ENCODE measurements at places on chromosomes 5 and 9.
A peak's percentile ranks its signal among the peaks of the same experiment; 100 is the strongest.

DNA sequence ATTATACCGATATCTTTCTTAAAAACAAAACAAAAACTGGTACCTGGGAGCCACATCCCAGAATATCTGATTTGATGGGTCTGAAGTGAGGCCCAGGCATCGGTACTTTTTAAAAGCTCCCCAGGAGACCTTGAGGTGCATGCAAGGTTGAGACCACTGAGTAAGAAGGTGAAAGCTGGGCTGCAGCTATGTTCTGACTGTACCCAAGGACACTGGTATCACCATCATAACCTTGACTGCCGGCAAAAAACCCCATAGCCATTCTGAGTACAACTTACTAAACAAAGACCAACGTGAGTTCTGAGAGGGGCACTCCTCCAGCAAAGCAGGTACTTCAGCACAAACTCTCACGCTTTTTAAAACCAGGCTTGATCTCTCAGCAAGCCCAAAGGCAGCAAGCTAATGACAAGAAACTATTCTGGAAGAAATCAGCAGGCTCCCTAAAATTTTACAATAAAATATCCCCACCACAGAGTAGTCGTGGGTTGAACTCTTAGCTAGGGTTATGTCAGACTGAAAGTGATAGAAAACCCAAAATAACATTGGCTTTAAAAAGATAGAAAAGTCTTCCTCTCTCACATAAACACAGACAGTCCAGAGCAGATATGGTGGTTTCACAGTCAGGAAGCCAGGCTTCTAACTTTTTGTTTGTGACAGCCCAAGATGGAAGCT, 263.9 kb downstream of the SAXO1 start:
- no peak for DNase-seq

DNA sequence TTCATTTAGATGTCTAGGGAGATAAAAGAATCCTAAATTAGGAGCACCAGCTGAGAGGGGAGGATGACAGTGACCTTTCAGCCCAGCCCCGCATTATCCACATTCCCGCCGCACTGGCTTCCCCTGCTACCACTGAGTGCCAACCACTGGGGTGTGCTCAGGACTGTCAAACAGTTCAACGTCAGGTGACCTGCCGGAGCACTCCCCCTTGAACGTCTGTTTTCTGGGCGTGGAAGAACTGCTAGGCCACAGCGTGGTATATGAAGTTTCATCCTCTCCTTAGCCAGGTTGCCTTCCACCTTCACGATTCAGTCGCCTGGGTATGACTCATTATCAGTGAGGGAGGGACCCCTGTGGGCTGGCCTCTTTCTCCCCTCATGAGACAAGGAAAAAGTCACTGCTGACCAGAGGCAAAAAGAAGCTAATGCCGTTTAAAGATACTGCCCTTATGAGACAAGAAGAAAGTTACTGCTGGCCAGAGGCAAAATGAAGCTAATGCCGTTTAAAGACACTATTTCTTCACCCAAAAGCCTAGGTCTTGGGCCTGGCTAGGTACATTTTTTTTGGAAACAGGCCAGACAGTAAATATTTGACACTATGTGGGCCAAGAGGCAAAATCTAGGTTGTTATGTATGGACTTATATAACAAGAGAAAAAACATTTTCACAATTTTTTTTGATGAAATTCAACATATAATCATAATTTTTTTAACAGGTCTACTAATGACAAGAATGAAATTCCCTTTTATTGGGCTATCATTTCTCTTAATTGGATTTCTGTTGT, 4.6 kb downstream of the NMRK1 start:
- peak; percentile 70 for DNase-seq

DNA sequence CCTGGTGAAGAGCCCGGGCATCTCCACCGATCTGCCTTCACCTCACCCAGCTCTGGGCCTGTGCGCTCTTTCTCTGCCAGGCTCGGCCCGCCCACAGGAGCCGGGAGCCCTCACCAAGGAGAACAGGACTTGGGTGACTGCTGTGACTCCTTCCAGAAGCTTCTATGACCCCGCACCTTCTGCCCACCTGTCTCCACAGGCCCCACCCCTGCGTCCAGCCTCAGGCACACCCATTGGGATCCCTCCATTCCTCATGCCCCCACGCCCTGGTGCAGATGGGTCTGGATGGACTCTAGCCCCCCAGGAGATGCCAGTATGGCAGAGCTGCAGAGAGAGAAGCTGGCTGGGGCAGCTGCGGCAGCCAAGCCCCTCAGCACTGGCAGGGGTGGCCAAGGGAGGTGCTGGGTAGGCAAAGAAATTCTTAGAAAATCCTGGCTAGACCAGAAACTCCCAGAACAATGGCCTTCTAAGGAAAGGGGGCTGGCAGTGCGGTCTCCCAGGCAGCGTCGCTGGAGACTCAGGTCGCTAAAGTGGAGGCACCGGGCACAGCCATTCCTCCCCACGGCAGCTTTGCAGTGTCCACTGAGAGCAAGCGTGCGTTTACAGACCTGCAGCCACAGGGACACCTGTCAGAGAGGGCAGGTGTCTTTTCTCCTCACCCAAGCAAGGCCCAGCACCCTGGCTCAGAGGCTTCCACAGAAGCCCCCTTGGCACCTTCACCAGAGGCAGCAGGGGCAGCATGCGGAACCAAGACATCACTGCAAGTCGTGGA, 17.3 kb downstream of the LPCAT1 start:
- DNase-seq: no peak

GRCh38 chr9:35618854-35619799, 914 bp upstream of the CD72 start:
- DNase-seq: no peak

DNA sequence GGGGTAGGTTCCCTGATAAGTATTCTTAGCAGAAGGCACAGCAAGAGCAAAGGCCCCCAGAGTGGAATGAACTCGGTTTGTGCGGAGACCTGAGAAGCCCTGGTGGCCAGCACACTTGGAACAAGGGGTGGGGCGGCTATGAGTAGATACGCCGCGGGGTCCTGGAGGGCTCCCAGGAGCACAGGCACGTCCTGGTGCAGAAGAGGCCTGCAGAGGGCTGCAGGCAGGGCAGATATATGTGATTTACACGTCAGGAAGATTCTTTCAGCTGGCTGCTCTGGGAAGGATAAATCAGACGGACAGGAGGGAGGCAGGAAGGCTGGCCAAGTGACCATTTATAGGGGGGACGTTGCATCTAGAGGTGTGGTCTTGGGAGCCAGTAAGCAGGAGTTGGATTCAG, 70.2 kb upstream of the ATG10 start:
- DNase-seq: no peak

DNA sequence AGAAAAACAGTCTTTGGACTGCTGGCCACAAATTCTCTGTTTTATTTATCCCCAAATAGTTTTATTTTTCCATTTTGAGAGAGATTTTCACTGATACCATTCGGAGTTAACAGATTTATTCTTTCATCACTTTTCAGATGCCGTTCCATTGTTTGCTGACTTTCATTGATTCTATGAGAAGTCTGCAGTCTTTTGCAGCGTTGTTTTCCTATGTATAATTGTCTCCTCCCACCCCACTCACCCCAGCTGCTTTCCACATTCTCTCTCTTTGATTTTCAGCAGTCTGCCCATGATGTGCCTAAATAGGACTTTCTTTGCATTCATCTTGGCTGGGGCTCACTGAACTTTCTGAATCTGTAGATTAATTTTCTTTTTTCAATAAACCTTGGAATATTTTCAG, 107.6 kb downstream of the C9orf50 start:
- no peak for DNase-seq

DNA sequence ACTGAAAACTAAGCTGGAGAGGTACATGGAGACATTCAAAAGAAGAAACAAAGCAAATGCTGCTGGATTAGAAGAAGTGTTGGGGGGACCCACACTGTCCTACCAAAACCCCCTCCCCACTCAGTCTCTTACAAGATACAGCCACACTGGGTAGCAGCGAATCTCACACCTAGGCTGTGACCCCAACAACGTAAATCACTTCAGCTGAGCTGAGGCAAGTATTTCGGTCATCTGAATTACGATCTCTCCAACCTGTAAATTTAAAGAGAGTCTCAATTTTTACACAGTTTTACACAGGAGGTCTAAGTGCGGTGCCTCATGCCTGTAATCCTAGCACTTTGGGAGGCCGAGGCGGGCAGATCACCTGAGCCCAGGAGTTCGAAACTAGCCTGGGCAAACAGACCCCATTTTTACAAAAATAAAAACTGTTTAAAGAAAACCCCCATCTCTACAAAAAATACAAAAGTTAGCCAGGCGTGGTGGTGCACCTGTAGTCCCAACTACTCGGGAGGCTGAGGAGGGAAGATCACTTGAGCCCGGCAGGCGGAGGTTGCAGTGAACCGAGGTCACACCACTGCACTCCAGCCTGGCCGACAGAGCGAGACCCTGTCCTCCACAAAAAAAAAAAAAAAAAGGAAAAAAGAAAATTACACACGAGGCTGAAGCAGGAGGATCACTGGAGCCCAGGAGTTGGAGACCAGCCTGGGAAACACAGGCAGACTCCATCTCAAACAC, 3.4 kb downstream of the CAMSAP1 start:
- no peak for DNase-seq

DNA sequence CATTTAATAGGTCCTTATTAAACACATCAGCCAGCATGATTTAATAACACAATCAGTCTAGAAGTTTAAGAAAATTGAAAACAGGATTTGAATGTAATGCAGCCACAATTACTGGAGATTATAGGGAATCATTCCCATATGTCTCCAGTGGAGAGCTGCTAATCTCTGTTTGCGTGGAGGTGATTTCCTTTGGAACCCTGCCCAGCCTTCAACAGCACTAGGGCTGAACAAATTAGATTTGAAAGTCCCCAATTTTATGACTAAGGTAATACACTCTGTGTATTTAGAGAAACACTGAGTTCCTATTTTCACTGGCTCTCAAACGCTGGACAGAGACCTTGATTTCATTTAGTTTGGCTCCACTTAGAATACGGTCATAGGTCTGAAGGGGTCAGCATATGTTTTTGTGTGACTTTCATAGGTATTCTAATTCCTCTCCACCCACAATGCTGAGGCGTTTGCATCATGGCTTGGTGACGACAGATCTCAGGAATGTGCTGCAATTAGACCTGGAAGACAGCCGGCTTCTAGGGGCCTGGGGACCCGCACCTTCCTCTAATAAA, 508.3 kb downstream of the EBF1 start:
- DNase-seq: no peak

DNA sequence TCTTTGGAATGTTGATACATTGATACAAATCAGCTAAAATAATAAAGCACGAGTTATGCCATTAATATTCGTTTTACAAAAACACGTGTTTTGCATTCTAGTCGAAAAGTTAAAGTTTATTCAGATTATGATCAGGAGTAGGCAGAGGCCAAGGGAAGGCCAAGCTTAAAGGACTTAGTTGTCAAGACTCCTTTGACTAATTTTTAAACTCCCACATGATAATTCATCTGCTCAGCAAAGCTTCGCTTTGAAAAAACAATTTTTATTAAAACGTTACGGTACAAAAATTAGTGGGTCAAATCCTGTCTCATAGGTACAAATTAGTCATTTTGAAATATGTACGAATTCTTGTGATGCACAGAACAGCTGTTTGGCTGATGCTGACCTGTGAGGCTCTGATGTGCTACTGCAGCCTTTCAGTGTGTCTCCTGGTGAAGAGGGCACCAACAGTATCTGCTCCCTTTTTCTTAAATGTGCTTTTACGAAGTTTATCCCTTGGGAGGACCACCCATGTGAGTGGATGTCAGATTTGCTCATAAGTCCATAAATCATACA, 23.0 kb upstream of the NR3C1 start:
- DNase-seq: no peak

- DNase-seq: no peak
Observed at GRCh38 chr9:91395553-91396471, 27.8 kb downstream of the NFIL3 start.

- DNase-seq: no peak
Observed at GRCh38 chr5:159891371-159891770, 24.9 kb upstream of the ADRA1B start.

DNA sequence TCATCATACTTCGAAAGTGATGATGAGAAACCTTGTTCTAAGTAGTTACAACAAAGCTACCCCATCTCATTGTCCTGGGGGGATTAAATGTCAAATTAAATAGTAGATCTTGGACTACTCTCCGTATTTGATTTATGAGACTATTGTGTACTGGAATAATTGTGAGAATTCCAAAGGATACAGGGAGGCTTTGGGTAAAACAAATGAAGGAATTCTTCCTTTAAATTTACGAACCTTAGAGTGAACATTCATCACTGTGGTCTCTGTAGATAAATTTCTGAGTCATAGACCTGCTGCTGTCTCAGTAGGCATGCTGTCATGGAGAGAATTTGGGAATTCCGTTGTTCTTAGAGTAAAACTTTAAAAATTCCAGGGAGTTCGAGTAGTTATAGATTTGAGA, 836.2 kb downstream of the DNAH5 start:
- DNase-seq: no peak

GRCh38 chr9:127965953-127966352, 14.8 kb downstream of the EEIG1 start:
- DNase-seq: no peak

- peak; percentile 53 for DNase-seq
Observed at GRCh38 chr5:157266286-157267007, 524 bp downstream of the CYFIP2 start.

DNA sequence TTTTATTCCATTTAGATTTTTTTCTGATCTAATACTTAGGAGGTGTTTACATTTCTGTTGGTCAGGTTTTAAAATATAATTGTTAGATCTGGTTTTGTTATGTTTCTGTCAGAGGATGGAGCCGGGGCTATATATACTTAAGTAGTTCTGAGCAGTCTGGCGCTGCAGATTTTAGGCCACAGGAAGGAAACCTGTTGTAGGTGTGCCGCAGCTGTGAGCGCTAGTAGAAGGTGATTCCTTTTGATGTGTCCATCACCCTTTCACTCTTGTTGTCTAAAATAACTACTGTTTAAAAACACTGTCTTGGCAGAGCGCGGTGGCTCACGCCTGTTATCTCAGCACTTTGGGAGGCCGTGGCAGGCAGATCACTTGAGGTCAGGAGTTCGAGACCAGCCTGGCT, 17.0 kb downstream of the ZBTB34 start:
- no peak for DNase-seq

DNA sequence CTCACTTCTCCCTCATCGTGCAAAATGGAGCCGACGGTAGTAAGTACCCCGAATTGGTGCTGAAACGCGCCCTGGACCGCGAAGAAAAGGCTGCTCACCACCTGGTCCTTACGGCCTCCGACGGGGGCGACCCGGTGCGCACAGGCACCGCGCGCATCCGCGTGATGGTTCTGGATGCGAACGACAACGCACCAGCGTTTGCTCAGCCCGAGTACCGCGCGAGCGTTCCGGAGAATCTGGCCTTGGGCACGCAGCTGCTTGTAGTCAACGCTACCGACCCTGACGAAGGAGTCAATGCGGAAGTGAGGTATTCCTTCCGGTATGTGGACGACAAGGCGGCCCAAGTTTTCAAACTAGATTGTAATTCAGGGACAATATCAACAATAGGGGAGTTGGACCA, 979 bp downstream of the PCDHGA12 start:
- DNase-seq: no peak

- DNase-seq: no peak
Observed at GRCh38 chr9:19469271-19469670, 60.5 kb downstream of the ACER2 start.

- no peak for DNase-seq
Observed at GRCh38 chr9:86097510-86098224, 1.7 kb downstream of the GOLM1 start.

Measured in cerebellum (tissue), 4 donors.